H1 (cell line): ENCODE measurements at places on chromosomes 4 and X. TPM values are rescaled to one million over a fixed set of nuclear protein-coding genes. Genes with fewer than 3 reads are reported as not detected.

- H3K27ac ChIP-seq, result no peak overlapping the region
- no peak for DNase-seq
- H3K27me3 ChIP-seq, result no peaks in the 10 kb centered on the region
- H3K4me3 ChIP-seq, result no peak overlapping the region
These were observed 239.4 kb downstream of the SPATA18 start for GRCh38 chr4:52290466-52290865.

DNA sequence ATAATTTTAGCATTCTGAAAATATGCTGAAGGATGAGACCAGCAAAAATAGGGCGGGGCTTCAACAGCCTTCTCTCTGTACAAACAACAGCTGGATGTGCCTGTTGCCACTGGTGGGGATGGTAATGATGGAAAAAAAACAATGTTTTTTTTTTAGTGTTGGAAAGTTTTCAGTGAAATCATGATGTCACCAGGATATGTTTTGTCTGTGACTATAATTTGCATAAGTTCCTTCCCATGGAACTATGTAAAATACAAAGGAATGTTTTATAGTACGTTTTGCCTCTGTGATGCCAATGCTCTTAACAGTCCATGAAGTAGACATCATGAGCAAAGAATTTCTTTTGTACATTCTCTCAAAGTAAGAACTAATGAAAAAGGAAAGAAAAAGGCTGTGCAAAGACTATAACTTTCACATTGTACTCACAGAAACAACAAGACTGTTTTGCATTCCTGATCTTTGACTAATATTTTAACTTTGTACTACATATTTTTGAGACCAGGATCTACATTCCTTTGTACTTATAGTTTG lies 589.7 kb downstream of the SPRY1 start:
- DNase-seq, result no peak
- no peaks in the 10 kb centered on the region for H3K36me3 ChIP-seq
- no peaks in the 10 kb centered on the region for H3K27me3 ChIP-seq
- H3K27ac ChIP-seq, result no peak overlapping the region
- H3K4me1 ChIP-seq, result no peaks in the 10 kb centered on the region

Gene IL2
- not detected in 2 replicates for total RNA-seq

- H3K4me1 ChIP-seq, result no peaks in the 10 kb centered on the region
- no peaks in the 10 kb centered on the region for H3K36me3 ChIP-seq
- H3K27me3 ChIP-seq, result no peaks in the 10 kb centered on the region
These were observed 276.9 kb upstream of the TACR3 start for GRCh38 chr4:103996637-103997036.

- H3K36me3 ChIP-seq, result no peaks in the 10 kb centered on the region
- no peaks in the 10 kb centered on the region for H3K27me3 ChIP-seq
- no peak for DNase-seq
- H3K27ac ChIP-seq, result no peak overlapping the region
- H3K4me1 ChIP-seq, result no peaks in the 10 kb centered on the region
These were observed 24.9 kb upstream of the HOPX start for GRCh38 chr4:56705966-56706365.

- H3K4me3 ChIP-seq, result no peak overlapping the region
- H3K36me3 ChIP-seq, result no peaks in the 10 kb centered on the region
- no peak overlapping the region for H3K27ac ChIP-seq
- no peak for DNase-seq
- no peaks in the 10 kb centered on the region for H3K27me3 ChIP-seq
These were observed 102.4 kb downstream of the CLNK start for GRCh38 chr4:10582059-10582686.

DNA sequence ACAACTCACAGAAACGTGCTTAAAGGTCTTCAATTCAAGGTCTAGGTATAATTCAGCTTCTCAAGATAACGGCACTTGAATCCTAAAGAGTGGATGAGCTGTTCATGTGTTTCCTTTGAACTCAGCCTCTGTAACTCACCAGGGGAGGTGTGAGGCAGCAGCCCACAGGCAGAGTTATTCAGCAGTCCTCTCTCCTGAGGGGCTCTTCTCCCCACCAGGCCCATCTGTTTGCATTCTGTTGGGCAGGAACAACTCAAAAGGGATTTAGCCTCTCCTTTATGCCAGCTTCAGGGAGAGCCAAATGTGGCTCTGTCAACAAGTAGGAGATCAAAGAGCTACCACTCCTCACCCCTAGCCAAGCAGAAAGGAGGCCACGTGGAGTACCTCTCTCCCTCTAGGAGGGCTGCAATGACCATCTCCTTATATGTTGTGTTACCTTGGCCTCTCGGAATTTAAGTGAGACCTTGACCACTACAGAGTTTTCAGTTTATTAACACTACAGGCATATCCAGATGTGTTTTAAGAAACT lies 151.2 kb downstream of the SPATA18 start:
- 0 out of 2 replicates have a peak, but pooled peaks cover 2% of the 10 kb centered on the region for H3K4me1 ChIP-seq
- no peak for DNase-seq
- H3K4me3 ChIP-seq, result no peak overlapping the region
- H3K27ac ChIP-seq, result no peak overlapping the region

GRCh38 chr4:102492531-102493241 lies 8.5 kb upstream of the NFKB1 start:
- H3K27ac ChIP-seq, result no peak overlapping the region
- no peaks in the 10 kb centered on the region for H3K27me3 ChIP-seq
- no peak for DNase-seq
- H3K4me1 ChIP-seq, result no peaks in the 10 kb centered on the region

Gene SLITRK4
- 8.1 and 8.2 TPM in 2 replicates for total RNA-seq

DNA sequence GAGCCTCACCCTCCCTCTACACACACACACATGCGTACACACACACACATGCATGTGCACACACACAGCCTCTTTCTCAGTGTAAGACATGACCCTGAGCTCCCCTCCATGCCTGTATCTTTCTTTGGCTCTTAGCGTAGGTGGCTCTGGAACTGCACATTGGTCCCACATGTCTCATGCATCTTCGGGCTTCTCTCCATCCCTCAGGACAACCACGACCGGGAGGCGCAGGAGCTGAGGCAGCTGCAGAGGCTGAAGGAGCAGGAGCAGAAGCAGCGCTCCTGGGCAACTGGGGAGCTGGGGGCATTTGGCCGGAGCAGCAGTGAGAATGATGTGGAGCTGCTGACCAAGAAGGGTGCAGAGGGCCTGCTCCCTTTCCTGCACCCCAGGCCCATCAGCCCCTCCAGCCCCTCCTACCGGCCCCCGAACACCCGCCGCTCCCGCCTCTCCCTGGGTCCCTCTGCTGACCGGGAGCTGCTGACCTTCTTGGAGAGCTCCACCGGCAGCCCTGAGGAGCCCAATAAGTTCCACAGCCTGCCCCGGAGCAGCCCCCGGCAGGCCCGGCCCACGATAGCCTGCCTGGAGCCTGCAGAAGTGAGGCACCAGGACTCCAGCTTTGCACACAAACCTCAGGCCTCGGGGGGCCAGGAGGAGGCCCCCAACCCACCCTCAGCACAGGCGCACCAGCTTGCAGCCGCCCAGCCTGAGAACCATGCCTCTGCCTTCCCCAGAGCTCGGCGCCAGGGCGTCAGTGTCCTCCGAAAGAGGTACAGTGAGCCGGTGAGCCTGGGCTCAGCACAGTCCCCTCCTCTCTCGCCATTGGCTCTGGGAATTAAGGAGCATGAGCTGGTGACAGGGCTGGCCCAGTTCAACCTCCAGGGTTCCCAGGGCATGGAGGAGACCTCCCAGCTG lies 38.6 kb downstream of the FHDC1 start:
- DNase-seq, result no peak
- H3K27ac ChIP-seq, result no peak overlapping the region
- H3K36me3 ChIP-seq, result peaks cover 34% of the 10 kb centered on the region

DNA sequence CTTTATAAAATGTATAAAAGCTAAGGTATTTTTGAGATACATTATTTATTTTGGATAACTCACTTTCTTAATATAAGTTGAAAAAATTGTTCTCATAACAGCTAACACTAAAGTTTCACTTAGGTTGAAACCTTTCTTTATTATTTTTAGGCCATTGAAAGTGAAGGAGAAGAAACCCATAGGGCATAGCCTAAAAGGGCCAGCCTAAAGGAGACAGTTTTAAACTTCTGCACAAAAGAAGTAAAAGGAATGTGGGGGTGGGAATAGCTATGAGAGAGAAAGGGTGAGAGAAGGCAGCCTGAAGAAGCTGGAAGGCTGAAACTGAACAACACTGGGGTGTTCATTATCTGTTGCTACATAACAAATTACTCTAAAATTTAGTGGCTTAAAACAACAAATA lies 57.6 kb upstream of the RAPGEF2 start:
- DNase-seq, result no peak
- H3K4me3 ChIP-seq, result no peak overlapping the region
- H3K36me3 ChIP-seq, result no peaks in the 10 kb centered on the region
- no peak overlapping the region for H3K27ac ChIP-seq
- no peaks in the 10 kb centered on the region for H3K27me3 ChIP-seq
- no peaks in the 10 kb centered on the region; the same call in 1 of the 2 replicates for H3K4me1 ChIP-seq

GRCh38 chr4:42390622-42391354 lies 6.5 kb upstream of the SHISA3 start:
- peaks cover 7% of the 10 kb centered on the region for H3K27me3 ChIP-seq
- H3K4me3 ChIP-seq, result no peak overlapping the region
- H3K27ac ChIP-seq, result no peak overlapping the region
- no peaks in the 10 kb centered on the region for H3K4me1 ChIP-seq
- DNase-seq, result no peak

Gene GBA3
- total RNA-seq, result not detected in 2 replicates
